ENCODE measurements at places on chromosomes 7 and 10.

- DNase-seq = no peak
Observed at GRCh38 chr10:47346581-47347302, 1.4 kb upstream of the RBP3 start.

GRCh38 chr10:14459665-14460064 lies 128.9 kb upstream of the FRMD4A start:
- no peak for DNase-seq

GRCh38 chr7:38429057-38429456 lies 155.6 kb upstream of the TARP start:
- no peak for DNase-seq

GRCh38 chr10:63537536-63537935 lies 16.3 kb downstream of the REEP3 start:
- no peak for DNase-seq

DNA sequence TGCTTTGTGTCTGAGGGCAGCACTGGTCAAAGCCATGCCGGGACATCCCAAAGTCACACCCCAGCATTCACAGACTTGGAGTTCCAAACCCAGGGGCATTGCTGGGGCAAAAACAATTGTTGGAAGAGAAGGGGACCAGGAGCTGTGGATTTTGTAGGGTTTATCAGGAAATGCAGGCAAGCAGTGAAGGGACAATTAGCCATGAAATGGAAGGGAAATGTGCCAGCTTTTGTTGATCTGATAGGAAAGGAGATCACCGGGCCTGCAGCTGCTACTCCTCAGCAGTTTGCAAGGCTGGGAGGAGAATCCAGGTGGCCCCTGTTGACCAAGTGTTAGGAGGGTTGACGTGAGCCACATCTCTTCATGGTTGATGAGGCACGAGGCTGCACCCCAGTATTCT lies 2.5 kb upstream of the BRI3 start:
- DNase-seq = no peak

GRCh38 chr10:19120381-19120908 lies 71.8 kb downstream of the MALRD1 start:
- no peak for DNase-seq

DNA sequence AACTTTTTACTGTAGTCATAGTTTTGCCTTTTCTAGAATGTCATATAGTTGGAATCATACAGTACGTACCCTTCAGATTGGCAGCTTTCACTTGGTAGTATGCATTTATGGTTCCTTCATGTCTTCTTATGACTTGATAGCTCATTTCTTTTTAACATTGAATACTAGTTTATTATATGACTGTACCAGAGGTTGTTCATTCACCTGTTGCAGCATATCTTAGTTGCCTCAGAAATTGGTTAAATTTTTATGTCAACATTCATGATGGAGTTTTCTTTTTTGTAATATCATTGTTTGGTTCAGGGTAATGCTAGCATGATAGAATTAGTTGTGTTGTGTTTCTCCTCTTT lies 94.8 kb upstream of the CDK13 start:
- no peak for DNase-seq

DNA sequence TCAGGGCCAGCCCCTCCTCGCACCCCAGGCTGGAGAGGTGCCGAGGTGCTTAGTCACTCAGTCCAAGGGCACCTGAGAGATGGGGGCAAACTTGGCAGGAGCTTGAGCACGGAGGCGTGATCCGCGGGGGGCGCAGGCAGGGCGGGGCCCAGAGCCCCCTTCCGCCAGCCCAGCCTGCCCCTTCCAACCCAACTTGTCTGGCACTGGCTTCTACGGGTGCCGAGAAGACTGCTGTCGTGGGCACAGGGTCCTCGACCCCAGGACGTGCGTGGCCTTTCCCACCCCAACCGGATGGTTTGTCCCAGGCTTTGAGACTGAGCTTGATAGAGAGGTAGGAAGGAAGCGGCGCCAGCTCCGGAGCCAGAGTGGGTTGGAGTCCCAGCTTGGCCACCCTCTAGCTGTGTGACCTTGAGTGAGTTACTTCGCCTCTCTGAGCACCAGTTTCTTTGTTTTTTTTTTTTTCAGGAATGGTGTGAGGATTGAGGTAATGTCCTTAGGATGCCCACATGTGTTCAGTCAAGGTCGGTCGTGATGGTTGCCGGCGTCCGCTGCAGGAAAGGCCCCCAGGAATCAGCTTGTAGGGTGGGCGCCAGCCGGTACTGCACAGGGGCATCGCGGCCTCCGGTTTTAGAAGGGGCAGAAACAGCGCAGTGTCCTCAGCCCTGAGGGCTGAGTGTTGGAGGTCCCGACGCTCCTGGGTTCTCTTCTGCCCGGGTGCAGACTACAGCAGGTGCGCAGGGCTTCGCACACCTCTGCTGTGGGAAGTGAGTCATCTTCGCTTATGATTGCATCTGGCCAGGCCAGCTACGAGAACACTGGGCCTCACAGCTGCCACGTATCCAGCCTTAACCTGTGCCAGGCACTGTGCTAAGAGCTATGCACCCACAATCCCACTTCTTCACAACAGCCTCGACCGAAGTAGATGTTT lies 28.6 kb upstream of the VAX1 start:
- no peak for DNase-seq

GRCh38 chr7:116554911-116555310 lies 30.1 kb downstream of the CAV1 start:
- no peak for DNase-seq

GRCh38 chr10:124918191-124918830 lies 23.6 kb upstream of the ZRANB1 start:
- no peak for DNase-seq

DNA sequence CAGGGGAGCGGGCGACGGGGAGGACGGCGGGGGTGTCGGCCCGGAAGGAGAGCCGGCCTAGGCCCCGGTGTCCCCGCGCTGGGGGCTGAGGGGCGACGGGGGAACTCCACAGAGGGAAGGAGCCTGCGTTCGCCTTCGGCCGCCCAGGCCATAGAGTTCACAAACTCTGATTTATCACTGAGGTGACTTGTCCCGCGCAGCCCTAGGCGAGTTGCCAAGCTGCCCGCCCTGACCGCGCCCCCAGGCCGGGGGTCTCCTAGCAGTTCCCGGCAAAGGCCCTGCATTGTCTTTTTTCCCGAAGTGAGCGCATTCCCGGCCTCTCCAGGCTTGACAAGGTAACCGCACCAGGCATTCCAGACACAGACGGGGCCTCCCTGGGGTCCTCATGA lies 2.9 kb upstream of the NKX6-2 start:
- DNase-seq = no peak

DNA sequence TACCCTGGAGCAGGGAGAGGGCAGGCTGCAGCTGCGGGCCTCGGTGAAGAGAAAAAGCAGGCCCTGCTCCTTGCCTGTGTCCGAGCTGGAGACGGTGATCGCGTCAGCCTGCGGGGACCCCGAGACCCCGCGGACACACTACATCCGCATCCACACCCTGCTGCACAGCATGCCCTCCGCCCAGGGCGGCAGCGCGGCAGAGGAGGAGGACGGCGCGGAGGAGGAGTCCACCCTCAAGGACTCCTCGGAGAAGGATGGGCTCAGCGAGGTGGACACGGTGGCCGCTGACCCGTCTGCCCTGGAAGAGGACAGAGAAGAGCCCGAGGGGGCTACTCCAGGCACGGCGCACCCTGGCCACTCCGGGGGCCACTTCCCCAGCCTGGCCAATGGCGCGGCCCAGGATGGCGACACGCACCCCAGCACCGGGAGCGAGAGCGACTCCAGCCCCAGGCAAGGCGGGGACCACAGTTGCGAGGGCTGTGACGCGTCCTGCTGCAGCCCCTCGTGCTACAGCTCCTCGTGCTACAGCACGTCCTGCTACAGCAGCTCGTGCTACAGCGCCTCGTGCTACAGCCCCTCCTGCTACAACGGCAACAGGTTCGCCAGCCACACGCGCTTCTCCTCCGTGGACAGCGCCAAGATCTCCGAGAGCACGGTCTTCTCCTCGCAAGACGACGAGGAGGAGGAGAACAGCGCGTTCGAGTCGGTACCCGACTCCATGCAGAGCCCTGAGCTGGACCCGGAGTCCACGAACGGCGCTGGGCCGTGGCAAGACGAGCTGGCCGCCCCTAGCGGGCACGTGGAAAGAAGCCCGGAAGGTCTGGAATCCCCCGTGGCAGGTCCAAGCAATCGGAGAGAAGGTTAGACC lies 138.0 kb upstream of the STK17A start:
- no peak for DNase-seq

DNA sequence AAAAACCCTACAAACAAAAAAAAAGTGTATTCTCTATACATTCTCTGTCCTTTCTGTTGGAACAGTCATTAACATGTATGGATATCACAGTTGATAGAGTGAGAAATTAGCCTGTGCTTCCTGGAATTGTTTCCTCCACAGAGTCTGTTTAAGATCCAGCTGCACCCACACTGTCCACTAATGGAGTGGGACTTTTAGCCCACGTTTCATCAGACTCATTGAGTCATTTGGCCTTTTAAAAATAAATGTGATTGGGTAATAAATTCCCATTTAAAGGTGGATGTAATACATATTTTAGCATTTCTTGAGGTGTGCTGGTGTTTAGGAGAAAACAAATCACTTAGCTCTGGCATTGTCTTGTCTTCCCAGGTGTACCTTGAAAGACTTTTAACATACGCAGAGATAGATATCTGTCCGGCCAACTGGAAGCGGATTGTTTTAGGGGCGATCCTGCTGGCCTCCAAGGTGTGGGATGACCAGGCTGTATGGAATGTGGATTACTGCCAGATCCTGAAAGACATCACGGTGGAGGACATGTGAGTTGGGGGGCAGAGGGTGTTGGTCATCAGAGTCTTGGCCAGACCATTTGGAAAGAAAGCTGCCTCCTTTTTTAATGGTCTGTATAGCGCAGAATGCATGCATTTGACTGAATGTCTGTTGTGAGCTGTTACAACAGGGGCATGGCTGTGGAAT lies 52.3 kb upstream of the GJD4 start:
- no peak for DNase-seq

DNA sequence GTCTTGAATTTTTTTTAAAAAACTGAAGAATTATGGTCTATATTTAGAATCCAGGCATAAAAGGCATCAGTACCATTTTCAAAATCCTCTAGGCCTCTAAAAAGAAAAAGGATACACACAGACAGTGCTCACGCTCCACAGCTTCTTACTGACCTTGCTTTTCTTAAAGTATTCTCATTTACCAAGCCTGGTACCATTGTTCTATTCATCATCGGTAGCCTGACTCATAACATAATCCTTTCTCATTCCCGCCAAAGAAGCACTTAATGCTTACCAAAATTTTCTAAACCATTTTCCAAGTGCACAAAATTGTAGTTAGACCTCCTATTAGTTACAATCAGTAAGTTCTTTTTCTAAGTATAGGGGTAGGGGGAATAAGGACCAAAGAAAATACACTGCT lies 54.6 kb downstream of the ATE1 start:
- DNase-seq = no peak

DNA sequence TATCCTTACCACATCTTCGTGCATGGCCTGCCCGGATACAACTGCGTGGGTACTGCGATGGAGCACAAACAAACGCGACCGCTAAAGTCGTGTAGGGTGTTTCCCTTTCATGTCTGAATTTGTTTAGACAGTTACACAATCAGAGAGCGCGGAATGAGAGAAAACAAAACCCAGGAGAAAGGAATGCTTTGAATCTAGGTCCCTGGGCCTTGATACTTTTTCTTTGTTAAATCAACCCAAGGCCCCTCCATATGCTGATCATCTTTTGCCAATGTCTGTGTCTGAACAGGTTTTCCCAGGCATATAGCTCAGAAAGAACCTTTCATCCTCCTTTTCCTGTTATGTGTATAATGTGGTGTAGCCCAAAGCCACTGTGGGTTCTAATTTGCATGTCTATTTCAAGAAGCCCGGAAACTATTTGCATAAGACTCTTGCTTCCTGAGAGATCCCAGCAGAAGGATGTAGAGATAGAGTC lies 145.8 kb downstream of the FRMD4A start:
- no peak for DNase-seq

GRCh38 chr10:22999942-23000341 lies 72.1 kb downstream of the ARMC3 start:
- DNase-seq = no peak

DNA sequence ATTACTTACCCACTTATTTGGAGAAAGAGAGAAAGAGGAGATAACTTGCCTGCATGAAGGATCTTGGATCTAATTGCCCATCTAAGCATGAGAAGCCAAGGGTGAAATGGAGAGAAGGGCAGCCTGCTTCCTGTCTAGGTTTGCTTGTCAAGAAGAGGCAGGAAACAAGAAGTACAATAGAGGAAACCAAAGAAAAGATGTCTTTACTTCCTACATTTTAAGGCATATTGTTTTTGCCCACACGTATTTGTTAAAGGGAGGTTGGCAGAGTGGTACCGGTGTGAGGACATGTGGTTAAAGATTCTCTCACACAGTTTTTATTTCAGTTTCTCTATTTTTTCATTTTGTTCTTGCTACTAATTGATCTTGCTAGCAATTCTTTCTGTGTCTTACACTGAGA lies 6.0 kb upstream of the TAS2R38 start:
- DNase-seq = no peak

DNA sequence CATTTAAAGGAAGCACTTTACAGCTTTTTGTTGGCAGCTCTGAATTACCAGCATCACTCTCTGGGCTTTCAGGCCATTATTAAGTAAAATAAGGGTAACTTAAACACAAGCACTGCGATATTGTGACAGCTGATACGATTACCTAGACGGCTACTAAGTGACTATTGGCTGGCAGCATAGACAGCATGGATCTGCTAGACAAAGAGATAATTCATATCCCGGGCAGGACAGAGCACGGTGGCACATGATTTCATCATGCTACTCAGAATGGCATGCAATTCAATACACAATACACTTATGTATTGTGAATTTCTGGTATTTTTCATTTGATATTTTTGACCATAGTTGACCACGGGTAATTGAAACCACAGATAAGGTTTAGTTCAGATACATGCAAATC lies 522.0 kb upstream of the LRRN3 start:
- no peak for DNase-seq

DNA sequence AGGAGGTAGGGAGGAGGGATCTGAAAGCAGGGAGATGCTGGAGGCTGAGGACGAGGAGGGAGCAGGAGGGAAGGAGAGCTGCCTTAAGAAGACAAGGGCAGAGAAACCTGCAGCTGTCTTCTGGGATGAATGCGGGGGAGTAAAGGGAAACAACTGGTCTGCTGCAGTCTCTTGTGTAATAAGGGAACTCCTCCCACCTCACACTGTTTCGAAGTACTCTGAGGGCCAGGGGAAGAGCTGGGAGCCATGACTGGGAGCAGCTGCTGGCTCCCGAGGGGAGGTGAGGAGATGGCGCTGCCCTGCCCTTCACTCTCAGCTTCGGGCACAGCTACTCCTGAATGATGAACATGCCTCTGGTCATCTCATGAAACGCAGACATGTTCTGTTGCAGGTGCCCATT lies 65.1 kb downstream of the CLEC2L start:
- DNase-seq = no peak

DNA sequence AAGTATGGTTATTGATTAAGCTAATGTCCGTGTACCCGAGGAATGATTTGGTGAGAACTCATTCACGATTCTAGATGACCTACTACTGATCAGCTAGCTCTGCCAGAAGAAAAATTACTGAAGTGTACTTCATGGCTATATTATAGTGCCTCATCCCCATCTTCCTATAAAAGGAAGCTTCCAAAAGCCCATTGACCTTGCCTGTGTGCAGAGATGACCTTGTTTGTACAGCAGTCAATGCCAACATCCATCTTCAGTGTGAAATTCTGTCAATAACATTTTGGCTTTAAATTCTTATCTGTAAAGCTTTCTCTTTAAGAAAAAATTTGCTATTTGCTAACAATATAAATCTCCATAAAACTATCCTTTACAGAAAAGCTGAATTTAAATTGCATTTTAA lies 315.7 kb downstream of the THSD7A start:
- DNase-seq = no peak

GRCh38 chr10:119284679-119285096 lies 77.3 kb downstream of the GRK5 start:
- DNase-seq = no peak
